ENCODE measurements at places on chromosomes 4 and X.
A peak's percentile ranks its signal among the peaks of the same experiment; 100 is the strongest.

DNA sequence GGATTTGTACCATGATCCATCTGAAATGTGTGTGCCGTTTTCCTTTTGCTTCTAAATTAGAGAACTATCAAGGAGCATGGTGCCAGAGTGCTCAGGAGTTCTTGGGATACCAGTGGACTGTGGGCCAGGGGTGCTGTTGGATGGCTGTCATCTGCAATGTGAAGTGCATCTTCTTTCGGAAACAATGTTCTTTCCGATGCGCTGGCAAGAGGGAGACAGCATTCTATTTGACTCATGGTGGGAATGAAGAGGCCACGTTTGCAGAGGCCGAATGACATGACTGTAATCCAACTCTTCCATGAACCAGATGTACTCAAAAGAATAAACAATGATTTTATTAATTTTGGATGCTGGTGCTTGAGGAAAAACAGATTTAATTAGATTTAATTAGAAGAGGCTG is 45.5 kb downstream of the SORCS2 start:
- no peak for DNase-seq

DNA sequence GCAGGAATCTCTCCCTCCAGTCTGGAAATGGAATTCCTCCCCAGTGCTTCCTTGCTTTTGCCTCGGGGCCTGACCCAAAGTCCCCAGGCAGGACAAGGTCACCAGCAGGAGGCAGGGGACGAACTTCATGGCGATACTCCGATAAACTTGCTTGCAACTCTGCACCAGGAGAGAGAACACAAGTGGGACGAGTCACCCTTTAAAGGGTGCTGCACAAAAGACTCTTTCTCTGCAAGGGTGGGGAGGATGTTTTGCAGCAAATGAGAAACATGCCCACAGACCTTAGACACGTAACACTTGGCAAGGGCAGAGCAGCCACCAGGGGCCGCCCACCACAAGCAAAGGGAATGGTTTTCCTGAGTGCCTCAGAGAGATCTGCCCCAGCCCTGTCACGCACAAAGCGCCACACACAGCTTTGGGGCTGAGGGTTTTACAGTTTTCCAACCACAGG is at the start of gene FGFBP2:
TSS of gene FGFBP2 (minus strand) at position 175 of the 451 bp plus-strand sequence. CDS start at position 129, 46 bp downstream.
- peak; percentile 64 for DNase-seq

- no peak for DNase-seq
Measured at GRCh38 chr4:149370002-149370401, 445.6 kb downstream of the IQCM start.

DNA sequence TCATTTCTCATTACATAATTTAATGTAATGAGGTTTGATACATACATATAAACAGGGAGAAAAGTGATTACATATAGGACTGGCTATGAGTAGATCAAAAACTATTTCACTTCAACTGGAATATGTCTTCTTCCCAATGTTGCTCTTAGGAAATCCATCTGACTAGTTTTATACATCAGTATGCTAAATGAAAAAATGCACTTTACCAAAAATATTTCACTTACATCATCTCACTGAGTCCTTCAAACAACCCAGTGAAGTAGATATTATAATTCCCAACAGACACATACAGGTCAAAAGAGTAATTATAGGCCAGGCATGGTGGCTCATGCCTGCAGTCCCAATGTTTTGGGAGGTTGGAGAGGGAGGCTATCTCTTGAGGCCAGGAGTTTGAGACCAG is 215.9 kb downstream of the MID1 start:
- DNase-seq = no peak

GRCh38 chrX:16978193-16978984 is 31.9 kb downstream of the REPS2 start:
- DNase-seq = no peak

DNA sequence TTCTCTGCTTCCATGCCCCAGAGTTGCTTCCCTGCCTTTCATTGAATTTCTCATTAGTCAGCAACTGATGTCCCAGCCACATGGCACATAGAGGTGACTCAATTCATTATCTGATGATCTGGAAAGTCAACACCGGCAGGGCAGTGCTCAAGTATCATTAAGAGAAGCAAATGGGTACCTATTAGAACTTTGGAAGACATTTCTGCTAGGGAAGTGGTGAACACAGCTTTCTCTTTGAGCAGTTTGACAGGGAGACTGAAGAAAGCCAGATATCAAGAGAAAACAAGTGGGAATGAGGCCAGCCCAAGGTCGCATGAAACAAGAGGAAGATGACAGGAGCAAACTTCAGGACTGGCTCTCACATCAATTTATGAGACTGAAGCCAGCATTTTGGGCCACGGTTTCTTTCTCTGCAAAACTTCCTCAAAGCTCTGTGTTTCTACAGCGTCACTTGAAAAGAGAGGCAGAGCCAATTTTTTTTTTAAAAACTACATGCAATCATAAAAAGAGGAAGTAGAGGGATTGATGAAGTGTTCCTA is 108.3 kb upstream of the RPS6KA3 start:
- DNase-seq = no peak

- DNase-seq = no peak
Measured at GRCh38 chrX:2708592-2709188, 17.6 kb downstream of the CD99 start.

GRCh38 chr4:84647312-84647884 is 64.5 kb downstream of the CDS1 start:
- no peak for DNase-seq

DNA sequence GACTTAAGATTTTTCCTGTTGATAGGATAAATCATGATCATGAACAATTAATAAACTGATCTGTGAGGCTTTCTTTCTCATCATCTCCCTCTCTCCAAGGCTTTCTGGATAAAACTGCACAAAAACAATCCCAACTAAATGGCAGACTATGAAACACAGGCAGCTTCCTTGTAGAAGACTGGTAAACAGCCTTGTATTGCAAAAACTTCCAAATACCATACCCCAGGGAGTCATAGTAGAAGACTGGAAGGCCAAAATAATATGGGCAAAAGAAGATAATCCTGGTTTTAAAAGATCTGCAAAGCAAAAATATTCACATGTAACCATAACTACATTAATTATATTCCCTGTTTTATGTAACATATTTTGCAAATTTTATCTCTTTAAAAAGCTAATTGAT is 113.0 kb downstream of the ANAPC10 start:
- DNase-seq = no peak

- no peak for DNase-seq
Measured at GRCh38 chr4:38209654-38210053, 249.5 kb downstream of the PTTG2 start.

- DNase-seq = no peak
Measured at GRCh38 chr4:36317721-36318120, 36.3 kb downstream of the DTHD1 start.

- DNase-seq = peak; percentile 40
Measured at GRCh38 chrX:9456250-9457074, 8.4 kb upstream of the TBL1X start.

GRCh38 chrX:13101441-13102139 is 57.2 kb upstream of the FAM9C start:
- peak; percentile 46 for DNase-seq

GRCh38 chrX:115968436-115969252 is 201.9 kb upstream of the AGTR2 start:
- DNase-seq = no peak

GRCh38 chrX:11484290-11484689 is 181.4 kb downstream of the ARHGAP6 start:
- DNase-seq = no peak

DNA sequence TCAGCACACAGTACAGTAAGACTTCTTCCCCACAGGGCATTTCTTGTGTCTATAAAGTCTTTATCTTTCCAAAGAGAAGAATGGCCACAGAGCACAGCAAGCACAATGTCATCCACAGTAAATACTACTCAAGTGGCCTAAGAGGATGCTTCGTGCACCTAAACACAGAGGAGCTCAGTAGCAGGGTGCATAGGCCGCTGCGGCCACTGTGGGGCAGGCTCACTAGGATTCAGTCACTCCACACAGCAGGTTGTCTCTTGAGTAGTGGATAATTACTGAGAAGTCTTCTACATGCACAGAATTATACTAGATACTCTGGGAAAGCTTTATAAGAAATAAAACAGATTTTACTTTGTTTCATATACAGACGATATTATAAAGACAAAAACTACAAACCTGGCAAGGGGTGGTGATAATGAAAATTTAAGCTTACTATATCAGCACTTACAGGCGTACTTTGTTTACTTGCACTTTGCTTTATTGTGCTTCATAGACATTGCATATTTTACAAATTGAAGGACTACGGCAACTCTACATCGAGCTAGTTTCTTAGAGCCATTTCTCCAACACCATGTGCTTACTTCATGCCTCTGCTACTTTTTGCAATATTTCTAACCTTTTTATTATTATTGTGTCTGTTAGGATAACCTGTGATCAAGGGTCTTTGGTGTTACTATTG is 78.5 kb downstream of the PRDM5 start:
- DNase-seq = no peak

DNA sequence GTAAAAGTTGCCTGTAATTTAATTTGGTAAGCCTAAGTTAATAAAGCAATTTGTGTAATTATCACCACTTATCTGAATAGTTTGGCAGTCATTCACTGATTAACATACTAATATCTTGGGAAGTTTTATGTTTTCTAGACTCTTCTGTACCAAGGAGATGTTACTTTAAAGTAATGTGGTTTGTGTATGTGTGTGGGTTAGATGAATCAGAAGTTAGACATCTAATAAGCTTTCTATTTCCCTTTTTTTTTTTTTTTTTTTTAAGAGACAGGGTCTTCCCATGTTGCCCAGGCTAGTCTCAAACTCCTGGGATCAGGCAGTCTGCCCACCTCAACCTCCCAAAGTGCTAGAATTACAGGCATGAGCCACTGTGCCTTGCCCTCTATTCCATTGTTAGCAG is 5.3 kb downstream of the SLAIN2 start:
- DNase-seq = no peak

DNA sequence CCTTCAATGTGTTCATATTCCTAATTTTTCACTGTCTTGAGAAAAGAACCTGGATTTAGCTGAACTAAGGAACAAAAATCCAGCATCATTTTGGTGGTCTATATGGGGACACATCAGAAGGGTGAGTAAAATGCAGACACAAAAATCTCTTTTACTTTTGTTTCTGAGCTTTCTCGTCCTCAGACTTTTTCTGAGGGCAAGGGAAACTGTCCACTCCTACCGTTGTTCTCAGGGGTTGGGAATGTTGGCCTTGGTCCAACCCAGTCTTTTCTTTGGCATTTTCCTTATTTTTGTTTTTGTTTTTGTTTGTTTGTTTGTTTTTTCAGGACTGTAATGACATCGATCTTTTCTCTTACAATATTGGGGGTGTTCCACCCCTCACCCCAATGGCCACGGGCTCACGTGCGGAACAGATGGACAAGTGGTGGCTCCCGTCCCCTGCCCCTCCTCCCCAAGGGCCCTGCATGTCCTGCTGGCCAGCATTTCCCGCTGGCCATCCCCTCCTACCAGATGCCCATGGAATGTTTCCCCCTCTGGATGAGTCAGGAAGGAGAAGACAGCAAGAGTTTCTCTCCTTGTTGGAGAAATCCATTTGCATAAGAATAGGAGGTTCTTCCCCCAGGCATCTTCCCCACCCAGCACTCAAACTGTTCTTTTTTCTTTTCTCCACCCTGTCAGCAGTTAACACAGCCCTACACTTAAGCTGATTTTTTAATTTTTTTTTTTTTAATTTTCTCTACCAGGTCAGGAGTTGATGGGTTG is 305.4 kb upstream of the NDST4 start:
- no peak for DNase-seq

DNA sequence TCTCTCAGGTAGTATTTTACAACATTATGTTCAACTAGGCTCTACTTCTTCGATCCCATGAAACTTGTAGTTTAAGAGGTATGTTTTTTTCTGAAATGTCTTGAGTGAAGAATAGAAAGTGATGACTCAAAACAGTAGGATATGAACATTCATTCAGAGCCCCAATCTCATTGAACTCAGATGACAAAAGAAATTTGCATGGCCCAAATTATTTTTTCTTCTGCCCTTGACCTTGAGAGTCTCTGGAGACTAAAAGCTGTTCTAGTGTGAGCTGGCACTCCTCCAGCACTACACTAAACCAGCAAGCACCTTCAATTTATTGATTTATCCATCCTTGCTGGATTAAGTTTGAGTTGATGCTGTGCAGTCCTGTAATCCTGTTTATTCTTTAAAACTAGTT is 4.0 kb downstream of the DCLK2 start:
- DNase-seq = no peak

DNA sequence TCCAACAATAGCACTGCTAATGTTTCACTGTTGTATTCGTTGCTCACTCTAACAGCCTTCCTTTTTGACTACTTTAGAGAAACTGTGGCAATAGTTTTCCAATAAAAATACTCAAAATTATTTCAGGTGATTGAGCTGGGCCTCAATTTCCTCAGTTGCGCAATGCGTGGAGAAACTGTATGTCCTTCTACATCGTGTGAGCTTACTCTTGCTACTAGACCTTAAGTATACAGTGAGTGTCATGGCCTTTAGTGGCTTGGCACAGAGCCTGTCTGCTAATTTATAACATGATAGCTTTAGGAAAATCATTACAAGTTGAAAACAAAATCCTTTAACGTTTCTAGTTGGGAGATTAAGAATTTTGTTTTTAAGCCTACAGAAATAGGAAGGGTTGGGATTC is 114.5 kb downstream of the COL4A6 start:
- no peak for DNase-seq

DNA sequence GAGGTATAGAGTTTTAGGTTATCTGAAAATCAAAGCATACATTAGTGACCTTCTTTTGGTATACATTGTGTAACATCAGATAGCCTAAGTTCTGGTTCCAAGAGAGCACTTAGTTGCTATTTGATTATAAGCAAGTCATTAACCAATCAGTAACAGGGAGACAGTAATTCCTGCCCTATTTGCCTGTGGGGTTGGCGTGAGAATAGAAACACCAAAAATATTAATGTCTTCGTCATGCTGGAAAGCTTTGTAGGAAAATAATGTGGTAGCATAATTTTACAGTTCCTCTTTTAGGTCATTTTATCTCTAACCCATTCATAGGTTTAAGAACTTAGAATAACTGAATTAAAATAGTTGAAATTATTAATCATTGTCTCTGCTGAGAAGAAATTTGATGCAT is 37.8 kb downstream of the NPNT start:
- DNase-seq = no peak

DNA sequence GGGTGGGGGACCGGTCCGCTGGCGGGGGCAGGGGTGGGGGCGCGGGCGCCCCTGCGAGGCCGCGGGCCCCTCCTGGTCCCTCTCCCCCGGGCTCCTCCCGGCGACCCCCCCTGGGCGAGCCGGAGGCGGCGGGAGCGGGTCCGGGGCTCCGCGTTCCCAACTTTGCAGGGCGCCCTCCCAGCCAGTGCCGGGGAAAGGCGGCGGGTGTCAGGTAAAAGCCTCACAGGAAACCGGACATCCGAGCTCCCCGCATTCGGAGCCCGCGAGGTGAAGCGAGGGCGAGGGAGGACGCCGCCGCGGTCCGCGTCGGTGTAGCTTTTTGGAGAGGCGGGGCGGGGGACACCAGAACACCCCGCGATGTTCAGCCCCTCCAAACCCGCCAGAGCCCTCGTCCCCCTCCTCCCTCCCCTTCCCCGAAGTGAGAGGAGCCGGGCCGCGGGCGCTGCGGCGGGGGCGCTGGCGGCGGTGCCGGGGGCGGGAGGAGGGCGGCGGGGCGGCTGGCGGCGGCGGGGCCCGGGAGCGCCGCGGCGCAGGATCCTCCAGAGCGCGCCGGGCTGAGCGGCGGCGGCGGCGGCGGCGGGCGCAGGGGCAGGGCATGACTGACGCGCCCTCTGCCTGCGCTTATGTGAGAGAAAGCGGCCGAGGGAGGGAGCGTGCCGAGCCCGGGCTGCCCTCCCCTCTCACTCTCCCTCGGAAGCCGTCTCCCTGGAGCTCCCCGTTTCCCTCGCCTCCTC is at the start of gene VEGFC:
TSS of gene VEGFC (minus strand) at position 597 of the 734 bp plus-strand sequence. CDS start 611 bp downstream, outside the sequence.
- DNase-seq = no peak
